GM04503 (cell line): ENCODE measurements at places on chromosomes 12 and 14.

- no peak for DNase-seq
Measured at GRCh38 chr12:22541496-22542155, 2.7 kb downstream of the C2CD5 start.

DNA sequence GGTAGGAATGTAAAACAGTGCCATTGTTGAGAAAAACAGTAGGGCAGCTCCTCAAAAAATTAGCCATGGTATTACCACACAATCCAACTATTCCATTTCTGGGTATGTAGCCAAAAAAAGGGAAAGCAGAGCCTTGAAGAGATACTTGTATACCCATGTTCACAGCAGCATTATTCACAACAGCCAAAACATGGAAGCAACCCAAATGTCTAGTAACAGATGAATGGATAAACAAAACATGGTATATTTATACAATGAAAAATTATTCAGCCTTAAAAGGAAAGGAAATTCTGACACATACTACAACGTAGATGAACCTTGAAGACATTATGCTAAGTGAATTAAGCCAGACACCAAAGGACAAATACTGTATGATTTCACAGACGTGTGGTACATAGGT lies 67.6 kb upstream of the GNG2 start:
- peak; percentile 47 for DNase-seq

DNA sequence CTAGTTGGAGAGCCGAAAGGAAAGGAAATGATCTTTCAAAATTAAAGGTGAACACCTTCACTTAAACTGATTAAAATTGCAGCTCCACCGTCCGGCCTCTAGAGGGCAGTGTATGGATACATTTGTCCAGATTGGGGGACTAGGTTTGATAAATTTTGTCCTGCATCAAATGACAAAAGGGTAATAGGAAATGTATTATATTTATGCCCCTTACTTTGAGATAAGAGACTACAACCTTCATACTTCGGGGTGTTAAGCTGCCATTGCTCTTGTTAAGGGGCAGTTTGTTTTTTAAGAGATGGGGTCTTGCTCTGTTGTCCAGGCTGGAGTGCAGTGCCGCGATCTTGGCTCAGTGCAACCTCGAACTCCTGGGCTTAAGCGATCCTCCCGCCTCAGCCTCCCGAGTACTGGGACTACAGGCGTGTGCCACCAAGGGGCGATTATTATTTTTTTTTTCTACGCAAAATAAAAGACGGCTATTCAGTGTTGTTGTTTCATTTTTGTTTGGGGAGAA lies 818 bp upstream of the SUOX start:
- no peak for DNase-seq

DNA sequence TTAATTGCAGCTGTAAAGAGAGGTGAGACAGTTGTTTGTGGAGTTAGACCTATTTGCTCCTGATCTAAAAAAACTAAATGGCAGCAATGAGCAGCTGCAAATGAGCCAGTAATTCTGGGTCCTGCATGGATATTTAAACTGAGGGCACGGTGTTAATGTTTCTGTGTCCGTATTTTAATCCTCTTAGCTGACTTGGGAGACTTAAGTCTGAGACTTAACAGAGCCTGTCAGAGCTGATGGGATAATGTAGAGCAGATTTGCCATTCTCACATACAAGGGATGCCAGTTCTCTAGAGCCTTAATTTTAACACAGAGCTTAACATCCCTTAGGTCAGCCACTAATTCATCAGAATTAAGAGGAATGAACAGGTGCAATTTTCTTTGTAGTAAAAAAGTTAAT lies 178.6 kb upstream of the PDE3A start:
- no peak for DNase-seq

- peak; percentile 58 for DNase-seq
Measured at GRCh38 chr14:71591929-71592328, 340.3 kb upstream of the RGS6 start.
